ENCODE measurements at places on chromosomes 7 and 10.

DNA sequence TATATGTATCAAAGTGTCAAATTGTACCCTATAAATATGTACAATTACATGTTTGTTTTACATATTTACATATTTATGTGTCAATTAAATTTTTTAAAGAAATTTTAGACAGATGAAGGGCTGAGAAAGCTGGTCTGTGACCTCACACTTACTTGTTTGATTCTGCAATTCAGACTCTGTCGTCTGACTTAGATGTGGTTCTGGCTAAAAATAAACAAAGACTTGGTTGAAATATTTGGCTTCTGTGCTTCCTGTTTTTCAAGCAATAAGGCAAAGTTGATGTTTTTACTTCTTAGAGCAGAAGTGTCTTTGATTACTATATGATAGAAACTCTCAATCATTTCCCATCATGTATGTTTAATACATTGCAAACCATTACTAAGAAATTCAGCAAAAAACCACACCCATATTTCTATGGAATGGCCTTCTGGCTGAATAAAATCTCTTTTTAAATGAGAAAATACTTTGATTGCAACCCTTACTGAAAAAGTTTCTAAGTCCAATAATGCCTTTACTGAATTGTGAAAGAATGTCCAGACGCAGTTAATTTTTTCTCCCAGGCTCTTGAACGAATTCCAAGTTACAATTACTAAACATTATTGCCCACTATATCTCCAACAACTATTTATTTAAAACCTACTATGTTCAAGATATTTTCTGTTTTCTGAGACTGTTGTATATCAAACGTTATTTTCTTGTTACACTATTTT is 59.5 kb upstream of the PRKG1 start:
- no peak for DNase-seq

DNA sequence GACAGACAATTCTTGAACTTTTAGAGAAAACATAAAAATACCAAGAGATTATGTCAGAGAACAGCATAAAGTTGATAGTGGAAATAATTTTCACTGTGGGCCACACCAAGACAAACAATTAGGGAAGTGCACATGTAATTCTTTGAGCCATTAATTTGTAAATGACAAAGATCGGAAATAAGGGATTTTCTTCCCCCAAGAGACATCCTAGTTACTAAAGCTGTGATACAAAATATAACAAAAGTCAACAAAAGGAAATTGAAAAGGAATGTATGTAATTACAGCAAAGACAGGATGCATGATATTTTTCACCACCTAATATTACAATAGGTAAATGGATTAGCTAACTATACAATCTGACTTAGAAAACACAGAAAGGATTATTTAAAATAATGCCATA is 12.4 kb upstream of the LRRC72 start:
- DNase-seq, result no peak

GRCh38 chr10:97532935-97533671 is 34.4 kb downstream of the UBTD1 start:
- DNase-seq, result no peak

DNA sequence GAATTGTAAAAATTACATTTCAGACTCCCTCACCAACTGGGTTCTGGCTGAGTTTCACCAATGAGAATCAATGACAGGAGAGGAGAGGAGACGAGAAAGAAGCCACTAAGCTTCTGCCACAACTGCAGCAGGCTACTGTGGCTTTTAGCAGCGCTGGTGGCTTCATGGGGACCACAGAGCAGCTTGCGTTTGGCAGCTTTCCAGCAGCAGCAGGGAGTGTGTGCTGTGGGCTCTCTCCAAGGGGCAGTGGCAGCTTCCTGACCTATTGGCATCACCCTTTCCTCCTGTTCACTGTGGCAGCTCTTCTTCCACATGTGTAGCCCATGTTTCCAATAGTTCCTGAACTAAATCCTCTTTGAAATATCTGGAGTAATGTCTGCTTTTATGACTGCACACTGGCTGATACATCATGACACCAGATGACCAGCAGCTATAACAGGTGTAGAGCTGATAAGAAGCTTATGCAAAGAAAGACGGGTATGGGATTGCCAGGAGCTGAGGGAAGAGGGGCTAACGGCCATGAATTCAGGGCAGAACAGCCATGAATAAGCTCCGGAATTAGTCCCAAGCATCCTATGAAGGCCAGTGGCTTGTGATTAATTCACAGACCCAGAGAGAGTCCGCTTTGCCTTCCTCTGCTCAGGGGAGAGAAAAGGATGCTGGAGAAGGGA is 46.8 kb downstream of the KCNH2 start:
- DNase-seq, result no peak

DNA sequence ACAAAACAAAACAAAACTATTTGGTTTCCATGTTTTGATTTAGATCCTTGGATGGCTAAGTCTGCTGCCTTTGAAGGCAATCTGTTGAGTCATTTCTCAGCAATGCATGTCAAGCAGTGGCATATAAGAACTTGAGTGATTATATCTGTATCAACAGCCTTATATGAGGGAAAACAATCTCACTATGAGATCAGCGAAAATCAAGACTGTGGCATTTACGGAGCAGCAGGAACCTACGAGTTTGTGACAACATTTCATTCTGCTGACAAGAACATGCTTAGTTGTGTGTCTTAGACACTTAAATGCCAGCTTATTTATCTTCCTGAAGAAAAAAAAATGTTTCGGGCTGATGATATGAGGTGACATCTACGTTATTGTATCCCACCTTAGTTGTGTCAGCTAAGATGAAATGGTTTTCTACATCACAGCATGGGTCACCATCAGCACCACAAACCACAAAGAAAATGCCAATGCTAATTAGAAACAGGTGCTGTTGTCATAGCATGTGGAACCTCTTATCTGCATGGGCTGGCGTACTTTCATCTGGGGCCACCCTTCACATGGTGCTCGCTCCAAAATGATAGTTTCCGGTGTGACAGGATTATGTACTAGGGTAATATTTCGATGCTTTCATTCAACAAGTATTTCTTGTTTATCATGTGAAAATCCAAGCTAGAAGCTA is 1085.5 kb downstream of the SORCS1 start:
- no peak for DNase-seq

GRCh38 chr10:52977581-52977980 is 205.0 kb upstream of the MBL2 start:
- no peak for DNase-seq

DNA sequence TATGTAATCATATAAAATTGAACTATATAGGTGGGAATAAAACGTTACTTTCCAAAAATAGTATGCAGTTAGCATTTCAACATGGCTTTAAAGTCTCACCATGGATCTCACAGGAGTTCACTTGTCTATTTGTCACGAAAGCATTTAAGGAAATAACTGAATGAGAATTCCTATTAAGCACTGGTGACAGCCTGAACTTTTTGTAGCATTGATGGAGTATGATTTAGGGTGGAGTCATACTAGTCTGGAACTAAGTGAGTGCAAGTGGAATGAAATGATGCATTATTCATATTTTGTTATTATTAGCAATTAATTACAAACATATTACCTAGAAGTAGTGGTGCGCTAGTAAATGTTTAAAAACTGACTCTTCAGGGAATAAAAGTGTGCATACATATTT is 26.0 kb upstream of the HIBADH start:
- DNase-seq, result no peak

DNA sequence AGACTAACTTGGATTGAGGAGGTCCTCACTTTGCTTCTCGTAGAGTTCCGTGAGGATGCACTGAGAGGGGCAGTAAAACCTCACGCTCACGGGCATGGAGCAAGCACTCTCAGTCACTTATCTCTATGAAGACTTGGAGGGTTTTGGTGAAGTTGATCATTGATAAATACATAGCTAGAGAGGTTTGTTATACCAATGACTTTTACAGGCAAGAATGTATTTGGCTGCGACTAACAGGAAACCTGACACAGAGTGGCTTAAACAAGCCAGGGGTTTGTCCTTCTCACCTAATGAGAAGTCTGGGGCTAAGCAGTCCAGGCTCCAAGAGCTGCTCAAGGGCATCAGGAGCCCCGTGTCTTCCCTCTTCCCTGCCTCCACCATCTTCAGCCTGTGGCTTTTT is 6.1 kb downstream of the BICC1 start:
- DNase-seq, result no peak

- no peak for DNase-seq
Measured at GRCh38 chr10:131272897-131273451, 38.5 kb downstream of the TCERG1L start.

GRCh38 chr7:41579961-41580935 is 122.6 kb downstream of the INHBA start:
- no peak for DNase-seq

DNA sequence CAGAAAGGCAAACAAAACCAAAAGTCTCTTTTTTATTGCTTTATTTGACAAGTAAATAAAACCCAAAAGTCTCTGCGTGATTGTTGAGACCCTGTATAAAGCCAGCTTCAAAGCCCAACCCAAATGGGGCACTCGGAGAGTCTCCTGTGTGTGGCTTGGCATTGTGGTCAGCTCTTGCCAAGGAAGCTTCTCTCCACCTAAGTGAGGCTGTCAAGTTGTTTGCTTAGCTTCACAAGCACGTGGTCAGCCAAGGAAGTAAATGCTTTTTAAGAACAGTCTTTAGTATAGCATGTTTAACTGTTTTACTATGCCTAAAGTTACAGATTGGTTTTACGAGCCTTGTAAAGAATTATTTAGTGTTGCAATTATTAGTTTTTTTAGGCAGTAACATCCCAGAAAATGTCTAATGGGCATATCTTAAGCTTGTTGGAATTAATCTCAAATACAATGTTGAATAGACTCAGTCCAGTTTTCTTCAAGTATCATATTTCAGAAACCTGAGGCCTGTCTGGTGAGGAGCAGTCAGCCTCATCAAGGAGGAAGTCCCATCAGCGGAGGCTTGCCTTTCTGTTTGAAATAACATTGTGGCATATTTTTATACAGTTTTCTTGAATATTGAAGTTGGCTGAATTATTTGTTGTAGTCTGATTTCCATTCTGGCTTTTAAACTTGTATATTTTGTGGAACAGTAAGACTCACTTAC is 144.3 kb downstream of the ANKRD30A start:
- no peak for DNase-seq

GRCh38 chr10:67836488-67836887 is 1.5 kb downstream of the DNAJC12 start:
- DNase-seq, result no peak

- DNase-seq, result no peak
Measured at GRCh38 chr10:52780391-52781155, 8.0 kb upstream of the MBL2 start.

DNA sequence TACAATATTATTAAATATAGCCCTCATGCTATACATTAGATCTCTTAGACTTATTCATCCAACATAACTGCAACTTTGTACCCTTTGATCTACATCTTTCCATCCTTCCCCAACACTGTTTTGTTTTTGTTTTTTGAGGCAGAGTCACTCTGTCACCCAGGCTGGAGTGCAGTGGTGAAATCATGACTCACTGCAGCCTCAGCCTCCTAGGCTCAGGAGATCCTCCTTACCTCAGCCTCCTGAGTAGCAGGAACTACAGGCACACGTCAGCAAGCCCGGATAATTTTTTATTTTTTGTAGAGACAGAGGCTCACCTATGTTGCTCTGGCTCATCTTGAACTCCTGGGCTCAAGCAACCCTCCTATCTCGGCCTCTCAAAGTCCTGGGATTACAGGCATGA is 53.3 kb downstream of the NT5C2 start:
- no peak for DNase-seq

GRCh38 chr7:37493810-37494209 is 45.1 kb upstream of the ELMO1 start:
- no peak for DNase-seq

DNA sequence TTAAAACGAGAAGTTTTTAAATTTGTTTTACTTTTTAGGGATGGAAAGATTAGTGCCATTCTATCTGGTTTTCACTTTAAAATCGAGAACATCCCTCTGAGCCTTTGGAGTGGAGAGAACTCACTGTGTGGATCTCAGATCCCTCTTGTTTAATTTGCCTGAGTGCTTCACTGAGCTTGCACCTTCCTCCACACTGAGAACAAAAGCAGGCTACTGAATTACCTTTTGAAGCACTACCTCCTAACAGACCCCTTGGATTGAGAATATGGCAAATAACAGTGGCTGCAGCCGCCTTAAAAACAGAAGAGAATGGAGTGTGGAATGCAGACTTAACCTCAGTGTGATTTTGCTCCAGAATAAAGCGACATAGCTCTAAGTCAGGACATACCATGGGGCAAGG is 204.7 kb downstream of the CNTNAP2 start:
- no peak for DNase-seq

DNA sequence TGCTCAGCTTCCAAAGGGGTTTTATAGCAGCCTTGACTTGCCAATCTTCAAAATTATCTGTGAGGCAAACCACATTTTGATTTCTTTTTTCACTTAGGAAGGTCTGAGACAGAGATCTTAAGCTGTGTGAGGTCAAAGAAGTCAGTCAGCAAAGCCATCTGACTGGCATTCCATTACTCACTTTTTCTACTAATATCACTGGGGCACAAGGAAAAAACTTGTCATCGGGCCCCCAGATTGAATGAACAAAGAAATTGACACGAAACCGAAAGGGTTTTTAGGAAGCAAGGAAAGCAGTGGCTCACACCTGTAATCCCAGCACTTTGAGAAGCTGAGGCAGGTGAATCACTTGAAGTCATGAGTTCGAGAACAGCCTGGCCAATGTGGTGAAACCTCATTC is 78.5 kb upstream of the FRMD4A start:
- DNase-seq, result no peak

- no peak for DNase-seq
Measured at GRCh38 chr7:35565927-35566326, 129.0 kb downstream of the HERPUD2 start.

GRCh38 chr10:8088504-8088903 is 34.0 kb downstream of the GATA3 start:
- no peak for DNase-seq

DNA sequence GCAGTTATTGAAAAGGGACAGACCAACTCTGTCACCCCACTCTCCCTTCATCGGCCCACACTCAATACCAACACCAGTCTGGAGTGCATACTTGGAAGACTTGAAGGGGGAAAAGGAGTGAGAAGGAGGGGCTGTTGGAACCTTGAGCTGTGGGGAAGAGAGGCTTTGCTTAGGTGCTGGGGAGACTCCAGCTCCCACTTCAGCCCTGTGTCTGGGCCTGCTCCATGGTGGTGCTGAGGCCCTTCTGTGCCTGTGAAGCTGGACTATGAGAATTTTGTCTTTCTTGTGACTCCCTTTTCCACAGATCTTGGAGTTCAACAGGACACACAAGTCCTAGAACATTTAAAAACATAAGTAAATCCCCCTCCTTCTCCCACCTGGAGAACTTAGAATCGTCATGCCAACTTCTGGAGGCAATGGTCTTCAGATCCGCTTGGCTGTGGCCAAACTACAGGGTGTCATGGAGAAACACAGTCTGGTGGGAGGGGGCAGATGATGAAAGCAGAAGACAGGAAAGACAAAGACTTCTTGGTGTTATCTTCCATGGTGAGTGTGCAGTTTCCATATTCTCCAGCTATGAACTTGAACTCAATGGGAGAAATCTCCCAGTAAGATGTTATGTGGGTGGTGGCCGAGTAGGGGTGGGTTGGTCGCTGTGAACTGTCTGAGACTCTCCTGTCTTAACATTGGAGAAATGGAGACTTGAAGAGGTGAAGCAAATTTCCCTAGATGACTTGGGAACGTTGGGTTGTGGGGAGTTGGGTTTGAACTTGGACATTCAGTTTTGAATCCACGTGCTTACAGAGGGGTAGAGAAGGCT is 18.4 kb upstream of the GIMAP8 start:
- no peak for DNase-seq

- no peak for DNase-seq
Measured at GRCh38 chr10:7424315-7424714, 13.5 kb upstream of the SFMBT2 start.
